AG10803 (cell line): ENCODE measurements at places on chromosomes 4 and X.

GRCh38 chr4:14967982-14968381 is 34.3 kb upstream of the CPEB2 start:
- peak; percentile 4 for DNase-seq

DNA sequence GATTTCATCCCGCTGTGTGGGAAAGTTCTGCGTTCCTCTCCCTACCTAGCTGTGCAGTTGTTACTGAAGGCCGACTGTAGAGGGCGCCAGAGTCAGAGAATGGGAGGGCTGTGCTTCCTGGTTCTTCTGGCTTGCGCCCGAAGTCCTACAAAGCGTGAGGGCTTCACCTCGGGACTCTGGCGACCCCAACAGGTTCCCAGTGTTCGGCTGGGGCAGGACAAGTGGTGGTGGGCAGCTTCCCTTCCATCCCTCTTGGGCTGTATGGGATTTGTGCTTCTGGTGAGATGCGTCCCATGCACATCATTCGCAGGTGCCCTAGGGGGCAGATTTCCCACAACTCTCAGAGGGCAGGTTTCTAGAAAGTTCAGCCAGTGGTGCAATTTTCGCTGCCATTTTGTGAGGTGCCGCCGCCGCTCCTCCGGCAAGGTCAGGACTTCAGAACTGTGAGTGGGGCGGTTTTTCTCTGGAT is 27.3 kb downstream of the CT45A1 start:
- DNase-seq = no peak

DNA sequence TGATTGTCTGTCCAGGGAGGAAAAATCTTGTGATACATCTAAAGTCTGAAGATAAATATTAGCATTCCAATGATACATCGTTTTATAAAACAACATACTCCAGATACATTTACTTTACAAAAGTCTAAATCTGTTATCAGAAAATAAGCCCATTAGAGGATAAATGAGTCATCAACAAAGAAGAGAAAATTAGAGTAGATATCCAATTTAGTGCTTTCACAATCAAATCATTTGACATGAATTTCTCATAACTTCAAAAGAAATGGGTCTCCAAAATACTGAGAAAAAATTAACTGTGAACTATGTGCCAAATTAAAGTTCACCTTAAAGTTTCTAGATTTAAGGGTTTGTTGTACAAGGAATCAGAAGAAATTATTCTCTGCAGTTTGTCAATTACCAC is 213.8 kb downstream of the ANK2 start:
- no peak for DNase-seq

- DNase-seq = no peak
Observed at GRCh38 chrX:459611-460010, 72.9 kb upstream of the PPP2R3B start.

- peak; percentile 68 for DNase-seq
Observed at GRCh38 chr4:60683973-60684372, 516.2 kb upstream of the ADGRL3 start.

DNA sequence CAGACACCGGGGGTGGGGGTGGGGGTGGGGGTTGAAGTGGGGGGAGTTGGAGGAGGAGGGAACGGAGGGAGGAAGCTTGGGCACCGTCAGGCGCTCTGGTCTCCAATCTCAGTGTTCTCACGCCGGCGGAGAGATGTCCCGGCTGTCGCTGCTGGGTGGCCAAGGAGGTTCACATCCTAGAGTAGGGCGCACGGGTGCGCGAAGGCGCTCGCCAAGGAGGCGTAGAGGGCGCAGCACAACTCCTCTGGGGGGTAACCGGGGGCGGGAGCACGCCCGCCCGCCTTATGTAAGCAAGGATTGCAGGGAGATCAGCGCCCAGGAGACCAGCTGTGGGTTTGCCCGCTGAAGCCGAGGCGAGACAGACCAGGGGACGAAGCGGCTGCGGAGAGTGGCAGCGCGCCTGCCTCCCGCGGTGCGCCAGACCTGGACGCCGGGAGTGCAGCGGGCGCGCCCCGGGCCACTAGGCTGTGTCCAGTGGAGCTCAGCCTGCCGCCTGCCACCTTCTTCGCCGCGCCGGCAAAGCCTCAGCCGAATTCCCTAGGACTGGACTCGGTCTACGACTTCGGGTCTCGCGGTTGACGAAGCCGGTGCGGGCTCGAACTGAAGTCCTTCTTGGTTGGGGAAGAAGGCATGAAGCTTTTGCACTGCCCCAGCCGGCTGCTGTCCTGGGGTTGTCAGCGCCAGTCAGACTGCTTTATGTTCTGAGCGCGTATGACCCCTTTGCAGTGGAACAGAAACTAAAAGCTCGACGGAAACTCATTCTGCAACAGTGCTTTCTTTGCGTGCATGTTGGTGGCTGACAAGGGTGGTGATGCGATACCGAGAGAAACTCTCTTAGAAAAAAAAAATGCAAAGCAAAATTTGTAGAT is 707 bp upstream of the UNC5C start:
- DNase-seq = peak; percentile 8

DNA sequence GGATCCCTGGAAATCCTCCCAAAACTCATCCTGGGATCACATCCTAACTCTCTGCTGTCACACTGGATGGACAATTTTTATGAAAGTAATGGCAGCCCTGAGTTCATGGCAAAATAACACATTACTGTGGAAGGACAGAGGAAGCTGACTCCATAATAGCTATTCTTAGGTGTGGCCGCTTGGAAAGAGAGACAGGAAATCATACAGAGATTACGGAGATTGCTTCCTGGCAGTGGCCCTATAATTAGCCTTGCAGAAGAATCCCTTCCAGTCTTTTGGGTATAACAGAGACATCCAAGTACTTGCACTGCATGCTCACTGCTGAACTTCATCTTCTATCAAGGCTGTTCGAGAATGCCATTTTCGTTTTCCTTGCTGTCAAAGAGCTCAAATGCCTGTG is 133.1 kb upstream of the VCX start:
- no peak for DNase-seq

- DNase-seq = no peak
Observed at GRCh38 chr4:2267320-2267811, 5.5 kb upstream of the MXD4 start.

DNA sequence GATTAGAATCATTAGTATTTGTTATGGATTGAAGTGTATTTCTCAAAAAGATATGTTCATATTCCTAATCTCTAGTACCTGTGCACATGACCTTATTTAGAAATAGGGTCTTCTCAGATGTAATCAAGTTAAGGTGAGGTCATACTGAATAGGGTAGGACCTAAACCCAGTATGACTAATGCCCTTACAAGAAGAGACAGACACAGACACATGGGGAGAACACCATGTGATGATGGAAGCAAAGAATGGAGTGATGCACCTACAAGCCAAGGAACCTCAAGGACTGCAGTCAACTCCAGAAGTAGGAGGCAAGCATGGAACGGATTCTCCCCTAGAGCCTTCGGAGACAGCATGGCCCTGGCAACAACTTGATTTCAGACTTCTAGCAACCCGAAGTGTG is 31.4 kb downstream of the OTUD4 start:
- no peak for DNase-seq

GRCh38 chr4:164943192-164943591 is 34.3 kb downstream of the TRIM61 start:
- DNase-seq = no peak

GRCh38 chrX:136185401-136186022 is 38.2 kb downstream of the FHL1 start:
- peak; percentile 60 for DNase-seq

- DNase-seq = no peak
Observed at GRCh38 chr4:121056066-121056465, 16.3 kb downstream of the NDNF start.

DNA sequence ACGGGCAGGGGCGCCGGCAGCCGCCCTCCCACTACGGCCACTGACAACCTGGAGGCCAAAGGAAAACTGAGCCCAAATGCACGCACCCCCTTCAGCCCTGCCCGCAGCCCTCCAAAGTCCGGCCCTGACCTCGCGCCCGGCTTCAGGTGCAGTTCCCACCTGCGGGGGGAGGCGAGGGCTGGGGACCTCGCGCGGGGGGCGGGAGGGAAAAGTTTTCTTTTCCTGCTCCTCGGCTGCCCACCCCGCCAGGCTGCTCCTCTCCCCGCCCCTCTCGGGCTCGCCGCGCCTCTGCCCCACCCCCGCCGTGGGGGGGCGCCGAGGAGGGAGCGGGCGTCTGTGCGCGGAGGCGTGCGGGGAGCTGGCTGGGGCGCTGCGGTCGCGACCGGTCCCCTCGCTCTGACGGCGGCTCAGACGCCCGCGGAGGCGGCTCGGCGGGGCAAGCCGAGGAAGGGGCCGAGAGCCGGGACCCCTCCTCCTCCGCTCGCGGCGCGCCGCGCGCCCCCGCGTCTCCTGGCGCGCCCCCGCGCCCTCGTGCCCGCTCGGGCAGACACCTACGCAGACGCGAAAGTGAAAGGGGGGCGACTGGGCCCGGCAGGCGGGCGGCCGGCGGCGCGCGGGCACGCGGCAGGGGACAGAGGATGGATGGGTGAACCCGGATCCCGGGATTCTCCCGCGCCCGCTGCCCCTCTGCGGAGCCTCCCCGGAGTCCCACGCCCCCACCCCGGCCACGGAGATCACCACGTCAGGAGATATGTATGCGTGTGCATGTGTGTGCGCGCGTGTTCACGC is 3.1 kb upstream of the NR3C2 start:
- no peak for DNase-seq

DNA sequence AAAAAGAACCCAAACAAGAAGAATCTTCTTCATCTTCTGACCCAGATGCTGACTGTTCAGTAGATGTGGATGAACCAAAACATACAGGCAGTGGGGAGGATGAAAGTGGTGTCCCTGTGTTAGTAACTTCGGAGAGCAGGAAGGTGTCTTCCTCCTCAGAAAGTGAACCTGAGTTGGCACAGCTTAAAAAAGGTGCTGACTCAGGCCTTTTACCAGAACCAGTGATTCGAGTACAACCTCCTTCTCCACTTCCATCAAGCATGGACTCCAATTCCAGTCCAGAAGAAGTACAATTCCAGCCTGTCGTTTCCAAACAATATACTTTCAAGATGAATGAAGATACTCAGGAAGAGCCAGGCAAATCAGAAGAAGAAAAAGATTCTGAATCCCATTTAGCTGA is 307.0 kb downstream of the ANK2 start:
- DNase-seq = no peak

- DNase-seq = peak; percentile 22
Observed at GRCh38 chr4:124409044-124409443, 303.5 kb downstream of the ANKRD50 start.

DNA sequence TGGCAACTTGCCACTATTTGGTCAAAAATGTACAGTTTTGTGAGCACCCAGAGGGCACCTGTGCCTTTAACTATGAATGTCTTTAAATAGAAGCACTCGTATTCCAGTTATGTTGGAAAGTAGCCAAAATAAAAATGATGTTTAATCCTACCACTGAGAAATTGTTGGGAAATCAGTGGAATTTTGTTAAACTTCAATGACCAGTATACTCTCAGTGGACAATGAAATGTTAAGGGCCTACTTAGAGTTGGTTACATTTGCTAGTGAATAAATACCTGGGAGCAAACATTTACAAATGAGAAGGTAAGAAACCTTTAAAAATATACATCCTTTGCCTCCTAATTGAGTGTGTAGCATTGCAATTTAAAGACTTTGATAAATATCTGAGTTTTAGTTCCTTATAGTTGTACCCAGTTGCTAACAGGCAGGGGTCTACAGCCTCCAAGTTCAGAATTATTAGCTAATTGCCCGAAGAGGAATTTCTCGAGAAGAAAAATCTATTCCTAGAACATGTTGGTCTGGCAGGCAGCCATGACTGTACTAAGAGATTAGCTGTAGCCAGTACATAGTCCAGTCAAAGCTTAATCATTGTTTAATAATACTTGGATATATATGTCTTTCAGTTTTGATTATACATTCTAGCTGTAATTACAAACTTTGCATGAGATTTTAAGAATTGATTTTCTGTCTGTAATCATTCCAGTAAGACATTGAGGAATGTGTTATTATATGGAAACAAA is 93.2 kb downstream of the IL1RAPL2 start:
- no peak for DNase-seq

DNA sequence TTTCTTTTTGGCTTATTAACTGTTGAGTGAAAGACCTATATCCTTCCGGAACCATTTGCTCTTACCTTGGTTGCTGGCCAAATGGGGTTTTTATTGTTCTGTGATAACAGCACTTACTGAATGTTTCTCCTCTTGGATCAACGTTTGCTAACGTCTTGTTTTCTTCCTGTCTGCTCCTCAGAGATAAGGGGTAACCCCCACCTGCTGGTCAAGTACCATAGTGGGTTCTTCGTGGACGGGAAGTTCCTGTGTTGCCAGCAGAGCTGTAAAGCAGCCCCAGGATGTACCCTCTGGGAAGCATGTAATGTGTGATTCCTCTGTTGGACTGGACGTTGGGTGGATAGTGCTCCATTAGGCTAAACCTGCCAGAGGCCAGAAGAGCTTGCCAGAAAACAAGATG is 15.3 kb downstream of the BMX start:
- no peak for DNase-seq

GRCh38 chr4:244471-244870 is 60.8 kb downstream of the ZNF732 start:
- peak; percentile 6 for DNase-seq

GRCh38 chr4:5118994-5119835 is 67.9 kb downstream of the STK32B start:
- no peak for DNase-seq
